ENCODE measurements at places on chromosomes 5 and 9. TPM values are rescaled to one million over a fixed set of nuclear protein-coding genes. Genes with fewer than 3 reads are reported as not detected.

The DBH gene
- not detected for total RNA-seq

The MARCOL gene
- not detected for total RNA-seq

The SPATA6L gene
- 2.4 TPM for total RNA-seq

The UBE2QL1 gene
- total RNA-seq = 0.15 TPM

The FBP2 gene
- total RNA-seq = not detected

The SPINK6 gene
- 0.39 TPM for total RNA-seq

The RASGRF2 gene
- total RNA-seq = 2.1 TPM

The GOLM1 gene
- total RNA-seq = 118 TPM

The FAM151B gene
- total RNA-seq = 1.2 TPM

The AHRR gene
- 2.6 TPM for total RNA-seq

The ECSCR gene
- not detected for total RNA-seq

The MXD3 gene
- 22.2 TPM for total RNA-seq

The GRM6 gene
- total RNA-seq = not detected

The LVRN gene
- 0.09 TPM for total RNA-seq

The IGIP gene
- total RNA-seq = 0.90 TPM

The GLRX gene
- total RNA-seq = 71.2 TPM

The ZNF79 gene
- total RNA-seq = 6.1 TPM

The IFNA6 gene
- total RNA-seq = not detected

The GPR151 gene
- not detected for total RNA-seq

The PRLR gene
- 0.16 TPM for total RNA-seq

The ZBTB34 gene
- 3.8 TPM for total RNA-seq

The CMYA5 gene
- 0.12 TPM for total RNA-seq

The SLC34A1 gene
- total RNA-seq = not detected

The TAF11L5 gene
- not detected for total RNA-seq

The STC2 gene
- total RNA-seq = 73.3 TPM

The ZMAT2 gene
- total RNA-seq = 83.4 TPM

The FBXO38 gene
- 19.4 TPM for total RNA-seq

The SHC3 gene
- 0.46 TPM for total RNA-seq

The REXO4 gene
- 39.0 TPM for total RNA-seq

The TAF1L gene
- not detected for total RNA-seq

The RBM18 gene
- 19.5 TPM for total RNA-seq

The WDR31 gene
- total RNA-seq = 0.88 TPM

The PCDHA1 gene
- total RNA-seq = 0.20 TPM

The MLANA gene
- total RNA-seq = not detected

The ADAMTS12 gene
- 9.6 TPM for total RNA-seq

The PCDHA9 gene
- total RNA-seq = 0.04 TPM

The N4BP3 gene
- 1.1 TPM for total RNA-seq

The ARHGEF28 gene
- total RNA-seq = 15.0 TPM

The LHFPL2 gene
- 39.0 TPM for total RNA-seq

The TXNDC8 gene
- total RNA-seq = not detected

The CCDC152 gene
- total RNA-seq = not detected

The CNTRL gene
- 7.1 TPM for total RNA-seq

The DRD1 gene
- total RNA-seq = 0.51 TPM

The IL6ST gene
- total RNA-seq = 38.0 TPM

The UNC5A gene
- total RNA-seq = 0.28 TPM

The ENTR1 gene
- total RNA-seq = 74.5 TPM

The FCN1 gene
- total RNA-seq = not detected

The FAM221B gene
- total RNA-seq = not detected

The TTF1 gene
- 18.1 TPM for total RNA-seq

The C9 gene
- not detected for total RNA-seq

The SPATA31D4 gene
- not detected for total RNA-seq

The NMRK1 gene
- 5.9 TPM for total RNA-seq
